ENCODE measurements at places on chromosomes 5 and 9.

DNA sequence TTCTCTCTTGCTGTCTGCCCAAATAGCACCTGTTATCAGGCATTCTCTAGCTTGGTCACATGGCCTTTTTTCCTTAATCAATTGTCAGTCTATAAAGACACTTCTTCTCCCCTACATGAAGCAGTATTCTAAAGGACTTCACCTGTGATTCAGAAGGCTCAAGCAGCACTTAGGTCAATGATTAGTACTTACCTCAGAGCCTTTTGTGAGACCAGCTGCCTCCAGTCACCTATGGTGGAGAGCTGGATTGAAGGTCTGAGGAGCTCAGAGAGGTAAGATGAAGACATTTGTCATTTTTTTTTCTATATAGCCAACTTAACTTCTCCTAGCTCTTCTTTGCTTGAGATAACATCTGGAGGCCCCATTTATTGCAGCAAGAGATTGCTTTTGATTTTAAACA lies 278.3 kb upstream of the PCSK5 start:
- no peak for DNase-seq

- DNase-seq = peak; percentile 27
Observed at GRCh38 chr9:136268318-136268717, 22.7 kb upstream of the QSOX2 start.

DNA sequence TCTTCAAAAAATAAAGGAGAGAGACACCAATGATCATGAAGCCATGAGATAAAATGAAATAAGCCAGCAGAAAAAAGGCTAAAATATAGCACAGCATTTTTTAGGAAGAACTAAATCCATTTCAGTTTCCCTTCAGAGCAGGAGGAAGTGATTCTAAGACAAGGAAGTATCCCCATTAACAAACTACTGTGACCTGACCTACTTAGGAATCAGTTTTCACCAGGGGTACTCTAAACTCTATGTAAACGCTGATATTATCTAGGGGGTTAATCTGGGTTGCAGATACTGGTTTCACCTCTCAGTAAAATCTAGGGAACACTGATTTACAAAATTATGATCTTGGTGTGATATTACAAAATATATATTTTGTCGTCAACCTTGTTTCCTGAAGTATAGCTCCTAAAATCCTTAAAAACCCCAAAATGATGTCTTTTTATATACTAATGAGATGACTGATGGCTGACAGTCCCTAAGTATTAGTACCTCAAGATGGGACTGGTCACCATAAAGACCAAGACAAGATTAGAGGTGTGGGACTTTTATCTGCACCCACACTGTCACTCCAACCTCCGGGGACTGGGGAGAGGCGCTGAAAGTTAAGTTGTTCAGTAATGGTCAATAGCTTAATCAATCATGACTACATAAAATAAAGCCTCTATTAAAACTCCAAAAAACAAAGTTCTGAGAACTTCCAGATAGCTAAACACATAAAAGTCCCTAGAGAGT lies 2.9 kb upstream of the FNBP1 start:
- DNase-seq = no peak

DNA sequence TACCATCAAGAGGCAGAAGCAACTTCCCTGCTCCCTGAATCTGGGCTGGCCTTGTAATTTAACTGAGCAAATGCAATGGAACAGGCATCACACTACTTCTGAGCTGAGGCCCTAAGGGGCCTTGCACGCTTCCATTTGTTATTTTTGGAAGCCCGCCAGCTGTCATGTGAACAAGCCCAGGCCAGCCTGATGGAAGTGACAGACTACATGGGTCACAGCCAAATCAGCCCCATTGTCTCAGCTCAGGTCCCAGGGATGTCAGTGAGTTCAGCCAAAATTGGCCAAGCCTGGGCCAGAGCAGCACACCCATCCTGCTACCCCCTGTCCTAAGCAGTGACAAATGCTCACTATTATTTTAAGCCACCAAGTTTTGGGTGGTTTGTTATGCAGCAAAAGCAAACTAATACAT lies 72.8 kb downstream of the PRRT1B start:
- DNase-seq = no peak

GRCh38 chr5:43396762-43397304 lies 15.4 kb downstream of the CCL28 start:
- DNase-seq = no peak

DNA sequence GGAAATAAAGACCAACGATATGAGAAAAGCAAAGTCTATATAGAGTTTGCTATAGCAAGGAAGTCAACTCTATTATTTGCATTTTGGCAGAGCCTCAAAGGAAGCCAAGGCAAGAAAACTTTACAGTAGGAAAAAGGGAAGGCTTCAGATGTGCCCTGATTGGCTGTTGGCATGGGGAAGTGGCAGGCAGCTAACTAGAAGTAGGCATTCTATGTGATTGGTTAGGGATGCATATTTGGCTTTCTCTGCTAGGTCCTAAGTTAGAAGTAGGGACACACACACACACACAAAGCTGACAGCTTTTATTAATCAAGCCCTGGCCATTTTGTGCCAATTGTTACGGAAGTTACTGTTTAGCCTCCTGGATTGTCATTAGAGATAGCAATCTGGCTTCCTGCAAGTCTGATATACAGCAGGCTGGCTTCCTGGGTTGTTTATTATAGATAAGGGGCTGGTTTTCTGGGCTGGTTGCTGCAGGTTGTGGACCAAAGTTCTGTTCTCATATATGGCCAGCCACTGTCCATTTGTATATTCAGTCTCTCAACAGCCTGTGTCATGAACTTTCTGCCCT lies 308.1 kb upstream of the GRAMD2B start:
- no peak for DNase-seq

DNA sequence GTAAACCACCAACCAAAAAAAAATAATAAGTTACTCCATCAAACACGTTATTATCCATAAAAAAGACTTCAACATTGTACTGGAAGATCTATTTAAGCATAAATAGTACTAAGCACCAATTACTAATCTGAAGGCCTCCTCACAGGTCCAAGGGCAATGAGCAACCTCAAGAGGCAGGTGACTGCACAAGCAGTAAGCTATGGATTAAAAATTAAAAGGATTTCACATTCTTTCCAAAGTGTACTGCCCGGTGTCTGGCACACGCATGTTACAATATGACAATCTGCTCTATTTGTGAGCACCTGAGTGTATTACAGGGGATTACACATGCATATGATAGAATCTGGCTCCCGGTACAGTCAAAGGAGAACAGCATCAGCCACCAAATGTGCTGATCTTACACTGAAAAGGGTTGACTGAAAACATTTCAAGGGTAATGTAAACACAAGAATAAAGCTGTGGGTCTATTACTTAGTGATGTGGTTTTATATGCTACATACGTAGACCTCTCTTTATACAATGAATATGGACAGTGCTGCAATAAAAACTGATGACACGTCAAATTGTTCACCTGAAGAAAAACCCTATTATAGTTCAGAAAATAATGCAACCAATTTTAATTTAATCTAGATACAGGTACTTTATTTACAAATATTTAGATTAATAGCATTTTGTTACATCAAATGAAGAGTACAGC lies 22.8 kb downstream of the RAB14 start:
- no peak for DNase-seq

DNA sequence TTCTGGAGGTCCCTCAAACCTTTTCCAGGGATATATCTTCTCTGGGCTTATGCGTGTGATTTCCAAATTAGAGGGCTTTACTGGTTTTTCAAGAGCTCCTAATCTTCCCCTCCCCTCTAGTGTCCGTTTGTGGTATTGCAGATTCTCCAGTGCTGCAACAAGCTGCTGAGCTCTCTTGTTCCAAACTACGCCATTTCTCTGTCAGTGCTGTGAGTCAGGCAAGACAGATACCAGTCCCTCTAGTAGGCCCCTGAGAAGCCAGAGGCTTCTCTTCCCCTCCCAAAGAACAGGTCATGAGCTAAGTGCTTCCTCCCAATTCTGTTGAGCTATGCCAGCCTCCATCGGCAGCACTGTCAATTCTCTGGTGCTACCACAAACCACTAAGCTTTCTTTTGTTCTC lies 149.5 kb downstream of the FANCC start:
- DNase-seq = peak; percentile 92

- peak; percentile 5 for DNase-seq
Observed at GRCh38 chr5:54251981-54252380, 58.4 kb downstream of the ARL15 start.

- peak; percentile 55 for DNase-seq
Observed at GRCh38 chr9:22143799-22144625, 134.9 kb upstream of the CDKN2B start.

GRCh38 chr5:89232139-89232603 lies 349.2 kb upstream of the MEF2C start:
- no peak for DNase-seq

GRCh38 chr5:126857472-126858410 lies 80.8 kb downstream of the LMNB1 start:
- DNase-seq = no peak

GRCh38 chr9:90024409-90024808 lies 419.6 kb downstream of the GADD45G start:
- no peak for DNase-seq

GRCh38 chr5:115337882-115338281 lies 41.4 kb upstream of the CCDC112 start:
- DNase-seq = no peak

- no peak for DNase-seq
Observed at GRCh38 chr5:176902911-176903664, 3.9 kb upstream of the HK3 start.

GRCh38 chr5:168209997-168210396 lies 81.4 kb upstream of the WWC1 start:
- DNase-seq = no peak

GRCh38 chr5:171622010-171622409 lies 163.6 kb upstream of the SMIM23 start:
- no peak for DNase-seq

- DNase-seq = no peak
Observed at GRCh38 chr9:4290427-4290837, 9.4 kb downstream of the GLIS3 start.

DNA sequence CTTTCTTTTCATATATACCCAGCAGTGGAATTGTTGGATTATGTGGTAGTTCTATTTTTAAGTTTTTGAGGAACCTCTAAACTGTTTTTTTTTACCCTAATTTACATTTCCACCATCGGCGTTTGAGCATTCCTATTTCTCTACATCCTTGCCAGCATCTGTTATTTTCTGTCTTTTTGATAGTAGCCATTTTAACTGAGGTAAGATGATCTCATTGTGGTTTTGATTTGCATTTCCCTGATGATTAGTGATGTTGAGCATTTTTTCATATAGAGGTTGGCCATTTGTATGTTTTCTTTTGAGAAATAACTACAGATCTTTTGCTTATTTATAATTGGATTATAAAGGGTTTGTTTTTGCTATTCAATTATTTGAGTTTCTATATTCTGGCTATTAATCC lies 71.7 kb upstream of the TNC start:
- DNase-seq = peak; percentile 51

DNA sequence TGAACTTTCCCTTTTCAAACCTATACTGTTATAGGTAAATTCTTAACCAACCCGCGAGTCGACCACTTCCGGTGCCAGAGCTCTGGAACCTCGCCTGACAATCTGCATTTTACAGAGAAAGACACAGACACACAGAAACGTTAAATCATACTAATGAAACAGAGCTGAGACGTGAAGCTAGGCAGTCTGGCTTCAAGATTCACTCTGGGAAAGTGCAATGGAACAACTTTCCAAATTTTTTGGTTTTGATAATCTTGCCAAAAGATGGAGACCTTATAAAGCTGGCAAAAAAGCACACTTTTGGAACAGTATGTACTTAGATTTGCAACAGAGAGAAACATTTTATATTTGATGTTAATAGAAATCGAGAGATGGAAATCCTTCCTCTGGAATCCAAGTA lies 15.9 kb upstream of the WNT8A start:
- DNase-seq = no peak

DNA sequence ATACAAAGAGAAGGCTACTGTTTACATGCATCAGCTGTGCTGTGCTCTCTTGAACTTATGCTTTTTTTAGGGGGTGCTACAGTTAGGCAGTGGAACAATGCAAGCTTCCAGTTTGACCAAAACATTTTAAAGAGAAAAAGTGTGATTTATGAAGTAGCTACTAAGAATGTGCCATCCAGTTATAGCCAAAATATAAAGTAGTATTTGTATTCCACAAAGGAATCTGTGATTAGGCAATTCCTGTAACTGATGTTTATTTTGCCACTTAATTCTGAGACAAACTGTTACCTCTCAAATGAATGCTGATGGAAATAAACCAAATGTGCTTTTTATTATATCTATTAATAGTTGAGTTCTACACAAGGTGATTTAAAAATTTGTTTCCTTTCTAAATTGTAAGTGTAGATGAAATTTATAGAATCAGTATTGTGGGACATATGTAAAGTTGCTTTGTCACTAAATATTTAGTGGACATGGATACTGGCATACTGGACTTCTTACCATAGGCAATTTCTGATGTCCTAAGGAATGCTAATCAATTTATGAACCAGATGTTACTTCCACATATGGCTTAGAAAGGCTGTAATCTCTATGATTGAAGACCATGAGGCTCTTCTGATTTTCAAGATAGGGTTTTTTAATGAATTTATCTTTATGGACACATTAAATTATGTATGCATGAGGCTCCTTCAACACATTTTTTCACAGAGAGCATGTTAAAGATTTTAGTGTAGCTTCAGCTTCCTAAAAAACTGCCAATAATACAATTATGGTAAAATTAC lies 410.2 kb downstream of the PRR16 start:
- no peak for DNase-seq

Measured in ELR (cell line).